ENCODE measurements at places on chromosomes 1 and 21.

DNA sequence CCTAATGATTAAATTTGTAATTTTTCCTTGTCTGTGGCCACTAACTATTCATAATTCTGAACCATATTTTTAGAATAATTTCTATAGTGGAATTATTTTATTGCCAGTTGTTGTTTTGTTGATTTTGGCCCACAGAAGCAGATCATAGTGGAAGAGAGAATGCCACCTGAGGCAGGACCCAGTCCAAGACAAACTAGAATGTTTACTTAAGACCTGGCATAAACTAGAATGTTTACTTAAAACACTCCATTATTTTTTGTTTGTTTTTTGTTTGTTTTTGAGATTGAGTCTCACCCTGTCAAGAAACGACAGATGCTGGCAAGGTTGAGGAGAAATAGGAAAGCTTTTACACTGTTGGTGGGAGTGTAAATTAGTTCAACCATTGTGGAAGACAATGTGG is 310.2 kb downstream of the MRPL39 start:
- DNase-seq, result no peak

- no peak for DNase-seq
Measured at GRCh38 chr21:37534431-37534830, 167.9 kb downstream of the DYRK1A start.

GRCh38 chr1:108811611-108812010 is 45.3 kb downstream of the AKNAD1 start:
- no peak for DNase-seq

DNA sequence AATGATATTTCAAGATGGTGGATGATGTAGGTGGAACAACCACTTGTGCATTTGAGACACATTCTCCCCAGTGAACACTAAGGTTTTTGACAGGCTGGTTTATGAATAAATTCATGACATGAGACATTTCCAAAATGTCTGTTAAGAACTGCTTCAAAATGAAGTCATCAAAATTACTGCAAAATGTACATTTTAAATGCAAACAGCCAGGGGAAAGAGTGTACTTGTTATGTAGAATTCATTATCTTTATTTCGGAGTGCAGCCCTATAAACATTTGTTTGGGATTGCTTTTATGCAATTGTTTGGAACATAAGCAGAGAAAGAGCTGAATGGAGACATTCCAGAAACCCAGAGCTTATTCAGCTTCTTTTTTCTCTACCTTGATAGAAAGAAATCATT is 49.5 kb downstream of the DSCAM start:
- no peak for DNase-seq

DNA sequence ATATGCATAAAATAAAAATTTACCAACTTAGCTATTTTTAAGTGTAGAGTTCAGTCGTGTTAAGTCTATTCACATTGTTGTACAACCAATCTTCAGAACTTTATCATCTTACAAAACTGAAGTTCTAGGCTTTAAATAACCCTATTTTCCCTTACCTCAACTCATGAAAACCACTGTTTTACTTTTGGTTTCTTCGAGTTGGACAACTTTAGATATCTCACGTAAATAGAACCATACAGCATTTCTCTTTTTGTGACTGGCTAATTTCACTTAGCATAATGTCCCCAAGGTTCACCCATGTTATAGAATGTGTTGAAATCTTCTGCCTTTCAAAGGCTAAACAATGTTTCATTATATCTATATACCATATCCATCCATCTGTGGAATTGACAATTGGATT is 819.0 kb upstream of the ADGRL4 start:
- no peak for DNase-seq

- DNase-seq, result no peak
Measured at GRCh38 chr1:240836271-240836670, 224.3 kb upstream of the GREM2 start.

DNA sequence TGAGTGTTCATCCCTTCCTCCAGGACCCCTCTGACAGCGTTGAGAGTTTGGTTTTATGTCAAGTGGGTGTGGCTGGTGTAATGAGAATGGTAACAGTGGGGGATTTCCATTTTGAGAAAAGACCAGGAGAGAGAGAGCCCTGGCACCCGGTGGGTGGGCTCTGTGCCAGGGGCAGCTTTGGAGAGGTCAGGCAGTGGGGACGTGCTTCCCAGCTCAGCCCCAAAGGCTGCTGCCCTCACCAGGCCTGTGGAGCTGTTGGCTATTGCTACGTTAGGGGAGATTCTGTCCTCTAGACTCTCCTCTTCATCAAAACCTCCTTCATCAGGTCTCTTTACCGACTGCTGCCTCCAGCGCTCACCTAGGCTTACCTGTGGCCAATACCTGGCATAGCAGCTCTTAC is 176.3 kb downstream of the PTPRU start:
- no peak for DNase-seq

DNA sequence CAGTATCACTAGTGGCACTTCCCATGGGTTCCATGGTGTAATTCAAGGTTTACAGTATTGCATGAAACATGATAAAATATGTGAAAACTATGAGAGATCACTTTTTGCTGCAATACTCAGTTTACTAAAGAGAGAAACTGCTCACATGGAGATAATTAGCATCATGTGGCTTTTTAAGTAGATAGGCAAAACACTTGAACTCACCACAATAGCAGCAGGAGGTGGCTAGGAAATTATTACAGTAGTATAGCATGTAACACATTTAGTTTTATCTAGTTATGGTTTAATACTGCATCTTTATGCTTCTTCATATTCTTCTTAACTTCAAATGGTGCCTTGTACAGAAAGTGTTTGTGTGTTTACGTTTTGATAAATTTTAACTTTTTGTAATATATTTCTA is 698.5 kb upstream of the BRINP3 start:
- DNase-seq, result no peak

- no peak for DNase-seq
Measured at GRCh38 chr1:200029035-200029821, 1.7 kb downstream of the NR5A2 start.

- DNase-seq, result no peak
Measured at GRCh38 chr1:216866714-216867113, 143.5 kb upstream of the ESRRG start.

DNA sequence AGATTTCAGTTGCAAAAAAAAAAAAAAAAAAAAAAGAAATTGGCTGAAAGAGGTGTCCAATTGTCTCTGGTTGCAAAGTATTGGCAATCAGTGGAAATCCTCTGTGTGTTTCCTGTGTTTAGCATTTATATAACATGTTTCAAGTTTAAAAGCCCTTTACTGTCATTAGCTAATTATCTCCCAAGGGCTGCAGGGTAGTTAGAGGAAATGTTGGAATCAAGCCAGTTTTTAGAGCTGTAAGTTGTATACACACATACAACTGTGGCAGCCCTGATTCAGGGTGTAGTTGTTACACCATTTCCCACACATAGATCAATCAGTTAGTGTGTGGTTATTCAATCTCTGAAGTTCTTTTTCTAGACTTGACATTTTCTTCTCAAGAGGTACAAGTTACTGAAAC is 8.9 kb upstream of the ZNF326 start:
- DNase-seq, result no peak

DNA sequence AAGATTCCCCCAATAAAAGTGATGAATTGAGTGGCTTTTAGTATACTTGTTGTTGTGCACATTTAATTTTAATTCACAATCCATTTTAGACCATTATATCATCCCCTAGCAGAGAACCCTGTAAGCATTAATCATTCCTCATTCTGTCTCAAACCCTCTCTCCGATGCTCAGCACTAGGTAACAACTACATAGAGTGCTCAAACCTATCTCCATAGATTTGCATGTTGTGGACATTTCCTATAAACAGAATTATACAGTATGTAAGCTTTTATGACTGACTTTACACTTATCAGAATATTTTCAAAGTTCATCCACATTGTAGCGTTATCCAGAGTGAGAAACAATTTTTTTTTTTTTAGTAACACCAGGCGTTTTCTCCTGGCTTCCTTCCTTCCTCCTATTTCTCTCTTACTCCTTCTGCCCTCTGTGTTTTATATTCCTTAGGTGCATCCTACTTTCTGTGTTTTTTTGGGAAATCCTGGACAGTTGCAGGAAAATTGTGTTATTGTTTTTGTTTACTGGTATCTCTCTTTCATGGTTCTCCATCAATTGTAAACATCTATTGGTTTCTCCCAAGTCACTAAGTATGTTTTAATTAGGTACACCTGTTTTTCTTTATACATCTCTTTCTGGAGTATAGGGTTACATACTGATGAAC is 1528.0 kb upstream of the TPTE start:
- DNase-seq, result no peak

DNA sequence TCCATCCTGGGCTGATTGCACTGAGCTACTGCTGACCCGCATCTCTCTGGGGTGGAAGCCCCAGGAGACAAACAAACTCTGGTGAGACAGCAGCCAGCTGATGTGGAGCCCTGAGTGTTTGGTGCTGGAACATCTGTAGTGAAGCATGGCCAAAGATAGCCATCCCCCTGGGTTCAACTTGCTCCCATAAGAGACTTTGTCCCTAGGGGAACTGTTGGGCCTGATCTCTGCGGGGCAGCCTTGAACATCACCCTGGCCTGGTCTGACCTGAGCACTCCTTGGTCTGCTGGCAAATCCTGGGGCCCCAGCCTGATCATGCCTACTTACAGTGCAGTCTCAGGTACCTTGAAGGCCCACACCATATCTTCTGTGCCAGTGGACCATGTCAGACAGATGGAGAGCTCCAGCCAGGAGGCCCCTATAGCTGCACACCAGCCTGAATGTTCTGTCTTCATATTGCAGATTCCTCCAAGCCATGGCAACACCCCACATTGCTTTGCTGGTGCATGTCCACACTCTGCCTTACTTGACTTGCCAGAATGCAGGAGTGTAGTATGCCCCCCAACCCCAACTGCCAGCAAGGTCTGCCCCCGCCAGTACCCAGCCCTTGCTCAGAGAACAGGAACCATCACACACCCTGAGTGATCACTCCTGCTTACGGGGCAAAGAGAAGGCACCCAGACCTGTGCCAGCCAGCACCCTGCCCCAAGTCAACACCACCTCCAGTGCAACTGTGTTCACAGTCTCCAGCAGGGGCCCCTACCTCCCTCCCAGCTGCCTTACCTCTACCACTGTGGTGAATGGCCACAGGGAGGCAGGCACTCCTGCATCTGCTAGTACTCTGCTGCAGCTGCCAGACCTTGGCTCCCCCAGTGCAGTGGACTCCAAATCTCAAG is 690.5 kb upstream of the NR5A2 start:
- DNase-seq, result no peak

- DNase-seq, result no peak
Measured at GRCh38 chr21:34128674-34129038, 55.3 kb downstream of the MRPS6 start.

DNA sequence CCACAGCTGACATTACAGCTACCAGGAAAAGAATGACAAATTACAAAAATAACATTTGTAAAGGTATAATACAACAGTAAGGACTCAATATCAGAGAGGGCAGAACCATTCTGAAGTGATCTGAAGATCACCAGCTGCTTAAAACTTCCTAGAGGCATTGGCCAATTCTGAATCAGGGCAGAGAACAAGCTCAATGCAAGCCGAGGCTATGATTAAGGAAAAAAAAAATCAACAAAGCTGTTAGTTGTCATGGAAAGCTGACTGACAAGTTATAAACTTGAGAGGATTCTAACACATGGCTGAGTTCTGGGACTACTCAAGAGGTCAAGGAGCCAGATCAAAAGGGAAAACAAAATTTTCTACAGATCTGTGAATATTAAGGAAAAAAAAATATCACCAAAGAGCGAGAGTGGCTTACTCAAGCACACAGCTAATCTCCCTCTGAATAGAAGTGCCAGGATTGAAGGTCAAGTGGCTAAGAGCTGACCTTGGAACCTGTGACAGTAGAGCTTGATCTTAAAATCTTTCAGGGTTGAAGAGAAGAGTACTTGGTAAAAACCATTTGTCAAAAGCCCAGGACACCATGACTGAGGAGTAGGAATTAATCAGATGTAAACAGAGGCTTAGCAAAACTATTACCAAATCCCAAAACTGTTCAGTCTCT is 383.4 kb downstream of the USP25 start:
- no peak for DNase-seq

DNA sequence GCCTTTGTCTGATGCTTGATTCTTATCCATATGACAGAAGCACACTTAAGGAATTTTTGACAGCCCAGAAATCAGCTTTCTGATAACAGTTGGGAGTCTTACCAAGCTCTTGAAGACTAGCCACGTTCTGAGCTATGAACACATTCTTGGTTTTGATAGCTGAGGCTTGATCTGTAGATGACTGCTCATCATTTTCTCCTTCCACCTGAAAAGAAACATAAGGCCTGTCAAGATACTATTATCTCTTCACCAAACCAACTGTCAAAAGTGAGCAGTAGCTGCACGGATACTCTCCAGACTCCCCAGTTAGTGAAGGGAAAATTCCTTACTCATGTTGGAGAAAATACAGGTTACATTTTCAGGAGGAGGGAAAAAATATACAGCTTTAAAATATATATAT is 12.2 kb downstream of the UBR4 start:
- no peak for DNase-seq

GRCh38 chr1:38129971-38130370 is 83.4 kb upstream of the POU3F1 start:
- DNase-seq, result no peak

DNA sequence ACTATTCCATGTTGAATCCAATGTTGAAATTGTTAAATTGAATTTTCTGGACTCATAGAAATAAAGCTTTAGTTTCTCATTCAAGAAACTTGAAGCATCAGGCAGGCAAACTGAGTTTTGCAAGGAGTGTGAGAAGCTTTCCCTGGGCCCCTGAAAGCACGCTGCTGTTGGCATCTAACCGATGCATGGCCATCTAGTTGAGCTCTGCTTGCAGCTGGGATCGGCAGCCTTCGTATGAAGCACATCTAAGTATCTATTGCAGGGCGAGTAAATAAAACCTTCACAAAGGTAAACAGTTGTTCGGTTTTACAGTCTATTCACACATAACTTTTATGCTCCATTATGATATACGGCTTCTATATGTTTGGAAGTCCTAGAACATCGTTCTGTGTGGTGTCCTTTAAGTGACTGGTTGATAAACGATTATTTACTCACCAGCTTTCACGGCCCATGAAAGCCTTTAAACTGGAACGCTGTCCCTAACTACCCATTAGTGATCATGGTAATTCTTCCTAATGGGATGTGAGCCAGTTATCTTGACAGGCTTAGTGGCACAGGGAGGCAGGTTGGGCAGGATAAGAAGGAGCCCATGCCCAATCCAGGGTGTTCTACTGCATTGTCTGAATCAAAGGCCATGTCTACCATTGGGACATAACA is 71.7 kb downstream of the SEC16B start:
- DNase-seq, result no peak

DNA sequence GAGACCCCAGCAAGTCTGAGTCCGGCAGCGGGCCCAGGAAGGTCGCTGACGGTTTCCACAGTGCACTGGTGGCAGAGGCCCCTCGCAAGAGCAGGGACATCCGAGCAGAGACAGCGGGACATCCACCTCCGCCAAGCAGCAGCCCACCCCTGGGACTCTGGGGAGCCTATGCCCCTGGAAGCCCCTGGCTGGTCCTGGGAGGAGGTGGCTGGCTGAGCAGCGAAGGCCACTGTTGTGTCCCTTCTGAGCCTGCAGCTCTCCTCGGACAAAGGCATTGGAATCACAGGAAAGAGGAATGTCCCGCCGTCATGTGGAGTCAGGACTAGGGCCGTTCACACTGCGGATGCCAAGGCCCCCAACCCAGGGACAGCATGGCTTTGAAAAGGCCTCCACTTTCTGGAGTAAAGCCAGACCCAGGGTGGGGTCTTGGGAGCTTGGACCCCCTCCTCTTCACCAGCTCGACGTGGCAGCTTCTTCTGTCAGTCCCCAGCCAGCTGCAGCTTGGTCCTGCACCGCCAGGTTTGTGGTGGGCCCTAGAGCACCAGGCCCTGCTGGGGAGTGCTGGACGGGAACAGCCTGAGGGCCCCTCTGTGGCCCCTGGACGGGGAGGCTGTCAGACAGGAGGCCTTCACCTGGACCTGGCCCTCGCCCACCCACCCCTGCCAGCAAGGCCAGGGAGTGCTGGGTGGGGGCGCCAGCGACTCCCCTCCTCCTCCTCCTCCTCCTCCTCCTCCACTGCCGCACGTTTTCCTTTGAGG is 1.4 kb downstream of the MEGF6 start:
- no peak for DNase-seq

All from CD8-positive, alpha-beta memory T cell (primary cell).